ENCODE measurements at places on chromosomes 2 and 18.

DNA sequence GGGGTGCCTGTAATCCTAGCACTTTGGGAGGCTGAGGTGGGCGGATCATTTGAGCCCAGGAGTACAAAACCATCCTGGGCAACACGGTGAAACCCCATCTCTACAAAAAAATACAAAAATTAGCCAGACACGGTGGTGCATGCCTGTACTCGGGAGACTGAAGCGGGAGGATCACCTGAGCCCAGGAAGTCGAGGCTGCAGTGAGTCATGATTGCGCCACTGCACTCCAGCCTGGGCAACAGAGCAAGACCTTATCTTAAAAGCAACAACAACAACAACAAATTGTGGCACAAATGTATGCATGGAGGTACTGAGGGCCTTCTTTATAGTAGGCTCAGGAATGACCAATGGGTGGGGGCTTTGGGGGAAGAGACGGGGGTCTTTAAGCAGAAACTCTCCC lies 38.5 kb downstream of the HPCAL1 start:
- DNase-seq, result no peak

DNA sequence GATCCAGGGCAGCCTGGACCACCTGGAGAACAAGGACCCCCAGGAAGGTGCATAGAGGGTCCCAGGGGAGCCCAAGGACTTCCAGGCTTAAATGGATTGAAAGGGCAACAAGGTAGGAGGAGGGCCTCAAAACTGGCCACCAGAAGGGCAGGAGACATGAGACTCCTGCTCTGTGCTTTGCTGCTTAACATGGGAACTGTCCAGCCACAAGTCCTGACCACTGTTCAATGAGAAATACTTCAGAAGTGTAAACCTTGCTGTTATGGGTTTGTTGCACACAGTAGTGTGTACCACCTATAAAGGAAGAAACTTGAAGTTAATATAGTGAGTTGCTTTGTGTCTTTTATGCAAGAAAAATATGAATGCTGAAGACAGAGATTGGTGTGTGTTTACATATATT lies 44.2 kb upstream of the MFF start:
- DNase-seq, result no peak

GRCh38 chr2:223046470-223047040 lies 5.4 kb upstream of the KCNE4 start:
- no peak for DNase-seq

GRCh38 chr2:69789772-69790600 lies 39.5 kb upstream of the GMCL1 start:
- no peak for DNase-seq

GRCh38 chr18:69943021-69943420 lies 4.7 kb downstream of the CD226 start:
- DNase-seq, result no peak

- DNase-seq, result no peak
Observed at GRCh38 chr2:85393836-85394235, 16.3 kb downstream of the CAPG start.

- no peak for DNase-seq
Observed at GRCh38 chr2:152176113-152176714, 651 bp upstream of the STAM2 start.

DNA sequence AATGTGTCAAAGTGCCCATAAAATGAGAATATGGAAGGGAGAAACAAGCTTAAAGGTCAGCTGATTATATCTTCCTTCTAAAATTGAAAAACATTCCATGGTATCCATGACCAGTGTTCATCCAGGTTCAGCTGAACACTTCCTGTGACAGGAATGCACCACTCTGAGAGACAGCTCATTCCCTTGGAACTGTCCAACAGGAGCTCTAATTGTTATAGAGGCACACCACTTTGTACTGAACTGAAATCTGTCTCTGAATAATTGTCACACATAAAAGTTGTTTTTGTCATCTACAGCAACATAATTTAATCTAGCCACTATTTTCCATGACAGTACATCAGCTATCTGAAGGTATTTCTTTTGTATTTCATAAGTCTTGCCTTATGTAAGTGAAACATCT lies 195.9 kb upstream of the ZNF804A start:
- DNase-seq, result no peak

Data from activated T-helper 1 cell treated with anti-CD3 and anti-CD28 coated beads, Interleukin-2, amount 50 U/mL, for 16 hours (primary cell).